ENCODE measurements at places on chromosomes 4 and X.

DNA sequence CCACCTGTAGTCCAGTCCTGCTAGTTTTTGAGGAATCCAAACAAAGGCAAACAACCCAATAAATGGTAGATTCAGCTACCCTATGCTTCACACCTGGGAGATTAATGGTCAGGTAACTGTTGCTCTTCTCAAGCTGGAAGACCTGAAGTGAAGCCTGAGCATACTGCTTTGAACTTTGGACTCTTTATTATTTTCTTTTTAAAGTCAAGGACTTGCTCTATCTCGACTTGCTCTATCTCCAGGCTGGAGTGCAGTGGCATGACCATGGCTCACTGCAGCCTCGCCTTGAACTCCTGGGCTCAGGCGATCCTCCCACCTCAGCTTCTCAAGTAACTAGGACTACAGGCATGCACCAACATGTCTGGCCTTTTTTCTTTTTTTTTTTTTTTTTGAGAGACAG is 14.7 kb upstream of the KLHL13 start:
- DNase-seq = no peak

- DNase-seq = peak; percentile 75
Observed at GRCh38 chrX:9341291-9342201, 123.3 kb upstream of the TBL1X start.

DNA sequence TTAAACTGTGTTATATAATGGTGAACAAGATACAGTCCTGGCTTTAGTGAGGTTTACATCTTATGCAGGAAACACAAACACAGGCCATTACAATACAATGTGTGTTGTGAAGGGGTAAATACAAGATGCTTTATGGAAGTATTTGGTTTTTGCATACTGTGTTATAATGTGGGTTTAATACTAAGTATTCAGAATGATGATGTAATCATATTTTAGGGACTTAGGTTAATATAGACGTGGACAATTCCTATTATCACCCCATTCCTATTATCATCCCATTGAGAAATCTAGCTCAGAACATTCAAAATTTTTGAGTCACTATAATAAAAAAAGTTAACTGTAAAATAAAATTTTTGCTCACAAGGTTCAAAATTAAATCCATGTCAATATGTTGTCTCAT is 24.1 kb downstream of the MMAA start:
- DNase-seq = no peak

- no peak for DNase-seq
Observed at GRCh38 chr4:189374176-189374575, 566.5 kb upstream of the FRG1 start.

- DNase-seq = no peak
Observed at GRCh38 chrX:68693481-68694434, 46.3 kb downstream of the STARD8 start.

DNA sequence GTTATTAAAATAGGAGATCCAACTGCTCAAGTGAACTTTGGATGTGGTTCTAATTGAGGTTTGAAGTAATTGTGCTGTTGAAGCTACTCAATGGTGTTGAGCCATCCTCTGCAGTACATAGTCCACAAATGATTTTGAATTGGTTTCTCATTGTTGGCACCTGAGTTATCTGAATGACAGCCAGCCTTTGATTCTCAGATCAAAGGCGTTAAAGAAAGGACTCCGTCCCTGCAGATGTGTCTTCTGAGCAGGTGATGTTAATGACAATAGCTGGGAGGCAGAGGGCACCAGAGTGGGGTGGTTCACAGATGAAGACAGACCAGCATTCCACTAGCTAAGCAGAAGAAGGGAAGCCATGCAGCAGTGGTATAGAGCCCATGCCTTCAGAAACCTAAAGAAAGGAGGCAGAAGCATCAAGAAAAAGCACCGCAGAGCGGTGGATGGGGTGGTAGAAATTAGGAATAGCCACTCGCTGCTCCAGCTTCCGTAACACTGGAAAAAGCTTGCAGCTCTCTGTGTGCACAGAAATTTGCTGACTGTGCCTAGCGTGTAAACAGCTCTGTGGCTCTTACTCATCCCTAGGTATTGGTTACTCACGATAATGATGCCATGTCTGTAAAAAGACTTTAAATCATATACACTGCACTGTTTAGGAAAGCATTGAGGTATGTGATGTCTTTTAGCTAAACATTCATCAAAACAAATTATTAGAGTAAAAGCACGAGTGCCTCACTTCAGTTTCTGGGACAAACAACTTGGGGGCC is 79.2 kb upstream of the CLCN4 start:
- peak; percentile 49 for DNase-seq

DNA sequence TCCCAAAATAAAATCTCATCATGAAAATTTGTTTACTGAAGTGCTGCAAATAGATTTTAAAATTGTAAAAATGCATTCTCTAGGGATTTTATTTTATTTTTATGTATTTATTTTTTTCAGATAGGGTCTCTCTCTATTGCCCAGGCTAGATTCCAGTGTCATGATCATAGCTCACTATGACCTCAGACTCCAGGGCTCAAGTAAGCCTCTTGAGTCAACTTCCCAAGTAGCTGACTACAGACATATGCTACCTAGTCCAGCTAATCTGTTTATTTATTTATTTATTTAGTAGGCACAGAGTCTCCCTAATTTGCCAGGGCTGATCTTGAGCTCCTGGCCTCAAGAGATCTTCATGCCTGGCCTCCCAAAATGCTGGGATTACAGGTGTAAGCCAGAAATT is 317.7 kb upstream of the ANXA10 start:
- DNase-seq = no peak

GRCh38 chr4:140818433-140818832 is 62.2 kb upstream of the TBC1D9 start:
- no peak for DNase-seq

- DNase-seq = no peak
Observed at GRCh38 chrX:12844319-12844718, 22.6 kb upstream of the TLR7 start.

GRCh38 chrX:145813081-145813480 is 4.5 kb upstream of the SLITRK2 start:
- no peak for DNase-seq

GRCh38 chr4:97367878-97368277 is 775.4 kb downstream of the STPG2 start:
- no peak for DNase-seq

DNA sequence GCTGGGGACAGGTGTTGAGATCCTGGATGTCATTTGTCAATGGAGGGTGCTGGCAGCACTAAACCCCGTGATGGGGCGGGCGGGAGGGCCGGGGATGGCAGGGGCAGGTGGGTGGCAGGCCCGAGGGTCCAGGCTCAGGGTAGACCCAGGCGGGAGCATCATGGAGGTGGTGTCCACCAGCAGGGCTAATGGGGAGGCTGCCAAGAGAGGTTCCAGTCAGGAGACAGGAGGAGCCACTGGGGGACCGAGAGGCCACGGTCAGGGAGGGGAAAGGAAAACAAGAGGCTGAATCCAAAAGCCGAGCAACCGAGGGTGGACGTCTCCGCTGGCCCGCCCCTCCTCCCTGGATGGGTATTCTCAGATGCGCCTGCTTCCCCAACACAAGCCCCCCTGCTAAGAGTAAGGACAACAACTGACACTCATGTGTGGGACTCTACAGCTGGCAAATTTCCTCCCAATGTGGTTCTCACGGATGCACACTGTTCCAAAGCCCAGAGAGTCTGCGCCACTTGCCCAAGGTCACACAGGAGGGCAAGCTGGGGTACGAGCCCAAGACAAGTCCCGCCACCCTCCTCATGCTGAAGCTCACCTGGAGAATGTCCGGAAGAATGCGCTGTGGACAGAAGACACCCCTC is 132.0 kb downstream of the CPZ start:
- DNase-seq = no peak

DNA sequence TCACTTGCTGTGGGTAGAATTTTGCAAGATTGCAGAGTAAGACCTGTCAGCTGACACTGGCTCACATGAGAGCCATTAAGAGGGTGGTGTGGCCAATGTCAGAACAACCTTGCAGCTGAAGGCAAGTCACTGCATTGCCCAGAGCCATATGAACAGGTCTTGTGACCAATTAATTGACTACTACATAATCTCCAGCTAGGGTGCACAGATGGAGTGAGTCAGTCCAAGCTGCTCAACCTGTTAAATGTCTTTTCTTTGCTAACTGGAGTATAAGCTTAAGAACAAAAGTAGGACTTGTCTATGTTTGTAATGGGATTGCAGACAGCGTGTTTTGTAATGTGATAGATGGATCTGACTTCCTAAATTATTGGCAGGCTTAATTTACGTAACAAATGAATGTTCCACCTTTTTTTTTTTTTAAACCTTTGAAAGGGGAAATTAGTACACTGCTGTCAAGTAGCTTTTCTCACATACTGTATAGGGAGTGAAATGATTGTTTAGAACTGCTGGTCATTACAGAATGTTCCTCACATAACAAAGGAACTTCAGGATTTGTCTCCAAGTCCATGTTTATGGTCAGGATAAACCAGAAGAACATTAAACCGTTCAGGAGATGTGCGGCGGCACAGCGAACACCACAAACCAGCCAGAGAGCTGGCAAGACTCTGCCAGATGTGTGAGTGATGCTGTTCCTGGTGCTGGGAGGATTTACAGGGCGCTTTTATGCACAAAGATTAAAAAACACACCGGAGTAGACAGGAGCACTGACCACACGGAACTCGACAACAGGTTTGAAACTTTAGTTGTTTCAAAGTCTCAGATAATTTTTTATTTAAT is 37.0 kb downstream of the FNIP2 start:
- DNase-seq = no peak

- no peak for DNase-seq
Observed at GRCh38 chr4:148300877-148301276, 141.3 kb downstream of the NR3C2 start.

DNA sequence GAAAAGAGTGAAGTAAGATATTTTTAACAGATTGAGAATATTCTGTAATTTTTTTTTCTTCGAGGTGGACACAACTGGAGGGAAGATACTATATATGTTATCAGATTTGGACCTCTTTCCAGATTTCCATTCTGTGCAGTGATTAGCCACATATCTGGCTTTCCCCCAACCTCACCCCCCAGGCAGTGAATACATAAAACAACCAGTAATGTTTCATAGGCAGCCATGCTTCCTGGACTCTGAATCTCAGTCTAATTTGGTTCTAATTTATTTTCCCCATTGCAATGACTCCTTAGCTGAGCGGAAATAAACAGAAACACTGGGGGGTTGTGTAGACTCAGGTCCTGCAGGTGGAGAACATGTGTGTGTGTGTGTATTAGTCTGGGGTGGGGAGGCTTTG is 226.5 kb downstream of the FBXW7 start:
- no peak for DNase-seq

DNA sequence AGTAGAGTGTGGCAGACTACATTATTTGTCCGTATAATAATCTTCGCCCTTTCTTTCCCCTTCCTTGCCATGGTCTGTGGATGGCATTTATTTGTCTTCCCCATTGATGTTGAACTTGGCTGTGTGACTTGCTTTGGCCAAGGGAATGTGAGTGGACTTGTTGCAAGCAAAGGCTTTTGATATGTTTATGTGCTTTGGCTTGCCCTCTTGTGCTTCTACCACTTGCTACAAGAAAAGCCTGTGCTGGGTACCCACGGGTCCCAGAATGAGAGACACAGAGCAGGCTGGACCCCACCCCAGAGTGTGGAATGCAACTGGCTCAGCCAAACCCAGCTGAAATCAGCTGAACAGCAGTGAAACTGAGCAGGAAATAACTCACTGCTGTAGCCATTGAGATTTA is 63.0 kb downstream of the FAM184B start:
- DNase-seq = no peak

GRCh38 chr4:181661923-181662322 is 581.3 kb upstream of the TENM3 start:
- DNase-seq = no peak

- DNase-seq = peak; percentile 54
Observed at GRCh38 chrX:110310896-110311295, 7.0 kb downstream of the AMMECR1 start.

DNA sequence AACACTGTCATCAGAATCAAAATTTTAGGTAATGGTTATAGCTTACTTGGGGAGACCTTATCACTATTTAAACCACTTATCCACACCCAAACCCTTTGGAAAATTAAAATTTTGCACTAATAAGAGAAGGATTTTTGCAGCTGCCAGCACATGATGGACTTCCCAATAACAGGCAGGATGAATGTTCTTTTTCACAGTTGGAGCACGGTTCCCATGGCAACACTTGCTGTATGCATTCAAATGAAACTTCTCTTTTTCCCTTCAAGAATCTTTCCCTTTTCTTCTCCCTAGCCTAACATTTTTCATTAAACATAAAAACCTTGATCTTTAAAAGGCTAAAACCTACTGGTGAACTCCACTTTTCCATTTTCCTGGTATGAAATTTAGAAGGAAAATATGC is 768.2 kb downstream of the KCTD8 start:
- no peak for DNase-seq

Measured in CD4-positive, alpha-beta T cell treated with Interleukin-17A for 1 hour (primary cell).